Activated CD4-positive, alpha-beta T cell treated with anti-CD3 and anti-CD28 coated beads, Interleukin-2, amount 10 ng/mL, durations not matched to agents 7 days and 5 days (primary cell): ENCODE measurements at places on chromosomes 4 and X.

- no peak for DNase-seq
These were observed 14.7 kb downstream of the SORCS2 start for GRCh38 chr4:7206911-7207567.

DNA sequence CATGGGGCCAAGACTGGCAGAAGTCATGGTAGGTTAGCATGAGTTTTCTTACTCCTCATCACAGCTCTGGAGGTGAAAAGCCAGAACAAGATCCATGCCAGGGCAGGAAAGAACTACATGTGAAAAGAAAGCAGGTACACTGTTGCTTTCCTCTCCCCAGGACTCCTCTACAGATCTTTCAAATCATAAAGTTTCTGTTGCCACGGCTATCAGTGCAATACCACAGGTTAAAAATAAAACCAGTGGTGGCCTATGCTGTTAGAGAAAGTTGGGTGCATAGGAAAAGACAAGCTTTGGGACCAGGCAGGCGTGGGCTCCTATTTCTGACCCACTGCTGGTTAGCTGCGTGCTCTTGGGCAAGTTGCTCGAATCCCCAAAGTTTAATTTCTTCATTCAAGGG is 81.4 kb downstream of the SH3RF1 start:
- DNase-seq: no peak

DNA sequence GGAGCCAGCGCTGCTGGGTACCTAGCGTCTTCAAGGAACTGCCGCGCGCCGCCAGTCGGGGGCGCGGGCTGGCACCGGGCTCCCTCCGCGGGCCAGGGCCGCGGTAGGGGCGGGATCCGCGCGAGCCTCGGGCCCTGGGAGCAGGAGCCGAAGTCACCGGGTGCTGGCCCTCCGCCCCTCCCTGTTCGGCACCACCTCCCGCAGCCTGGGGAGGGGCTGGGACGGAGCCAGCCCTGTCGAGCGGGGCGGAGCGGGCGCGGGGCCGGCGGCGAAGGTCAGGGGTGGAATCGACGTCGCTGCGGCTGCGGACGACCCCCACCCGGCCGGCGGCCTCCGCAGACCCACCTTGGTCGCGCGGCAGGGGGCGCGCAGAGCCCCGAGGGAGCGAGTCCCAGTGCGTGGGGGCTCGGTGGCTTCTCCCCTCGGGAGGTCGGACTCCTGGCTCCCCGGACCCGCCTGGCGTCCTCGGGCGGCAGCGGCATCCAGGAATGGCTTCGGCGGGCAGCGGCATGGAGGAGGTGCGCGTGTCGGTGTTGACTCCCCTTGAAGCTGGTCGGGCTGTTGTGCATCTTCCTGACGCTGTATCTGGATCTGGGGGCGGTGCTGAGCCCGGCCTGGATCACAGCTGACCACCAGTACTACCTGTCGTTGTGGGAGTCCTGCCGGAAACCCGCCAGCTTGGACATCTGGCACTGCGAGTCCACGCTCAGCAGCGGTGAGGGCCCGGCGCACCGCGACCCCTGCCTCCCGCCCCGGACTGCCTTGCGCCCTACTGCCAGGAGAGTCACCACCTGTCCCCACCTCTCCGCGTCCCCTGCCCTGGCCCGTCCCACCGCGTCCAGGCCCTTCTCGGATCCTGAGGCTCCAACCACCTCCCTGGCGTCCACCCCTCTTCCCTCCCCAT is 50.5 kb upstream of the FAM47C start:
- no peak for DNase-seq

- peak; percentile 60 for DNase-seq
These were observed 118.4 kb downstream of the DTHD1 start for GRCh38 chr4:36399762-36400353.

- peak; percentile 48 for DNase-seq
These were observed 19.2 kb downstream of the PPP3CA start for GRCh38 chr4:101328063-101328602.

DNA sequence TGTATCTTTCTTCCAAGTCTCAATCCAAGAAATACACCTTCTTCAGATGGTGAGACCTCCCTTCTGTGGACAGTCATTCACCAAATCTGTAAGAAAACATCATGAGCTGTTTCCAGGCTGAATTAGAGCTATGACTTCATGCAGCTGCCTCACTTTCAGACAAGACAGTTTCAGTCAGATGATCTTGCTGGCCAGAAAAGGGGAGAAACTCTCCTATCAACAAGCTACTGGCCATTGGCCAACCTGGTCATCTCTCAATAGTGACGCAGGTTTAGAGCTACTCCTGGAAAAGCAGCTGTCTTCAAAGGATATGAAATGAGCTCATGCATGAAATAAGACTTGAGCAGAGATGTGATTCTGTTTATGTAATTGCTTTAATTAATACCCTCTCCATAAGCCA is 69.6 kb upstream of the NDP start:
- DNase-seq: no peak
